Stimulated activated CD8-positive, alpha-beta memory T cell treated with anti-CD3 and anti-CD28 coated beads, Interleukin-15, amount 100 ng/mL, for 4 hours (primary cell): ENCODE measurements at places on chromosomes 7 and 10.

- DNase-seq, result no peak
Observed at GRCh38 chr10:7340179-7340874, 70.5 kb downstream of the SFMBT2 start.

- no peak for DNase-seq
Observed at GRCh38 chr10:65993451-65993850, 932.4 kb upstream of the LRRTM3 start.

DNA sequence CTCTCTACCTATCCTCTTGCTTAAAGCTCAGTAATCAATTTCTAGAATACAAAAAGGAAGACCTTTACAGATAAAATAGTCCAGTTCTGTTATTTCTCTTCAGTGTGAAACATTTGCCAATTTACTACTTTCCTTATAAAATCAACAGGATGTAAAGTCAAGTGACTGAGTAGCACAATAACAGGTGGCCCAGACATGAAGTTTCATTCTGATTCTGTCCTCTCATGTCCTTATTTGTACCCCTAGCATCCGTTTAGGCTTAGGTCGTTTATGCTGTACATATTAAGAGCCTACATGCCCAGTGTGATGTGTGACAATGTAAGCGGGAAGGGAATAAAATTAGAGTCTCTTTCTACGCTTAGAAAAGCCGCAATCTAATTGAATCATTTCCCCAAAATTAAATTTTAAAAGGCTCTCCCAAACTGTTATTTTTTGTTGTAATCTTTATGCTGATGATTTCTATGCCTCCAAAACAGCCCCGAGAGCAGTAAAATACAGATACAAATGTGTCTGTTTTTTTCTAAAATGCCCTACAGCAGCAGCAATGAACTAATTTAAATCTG, 29.1 kb downstream of the EPC1 start:
- DNase-seq, result no peak

DNA sequence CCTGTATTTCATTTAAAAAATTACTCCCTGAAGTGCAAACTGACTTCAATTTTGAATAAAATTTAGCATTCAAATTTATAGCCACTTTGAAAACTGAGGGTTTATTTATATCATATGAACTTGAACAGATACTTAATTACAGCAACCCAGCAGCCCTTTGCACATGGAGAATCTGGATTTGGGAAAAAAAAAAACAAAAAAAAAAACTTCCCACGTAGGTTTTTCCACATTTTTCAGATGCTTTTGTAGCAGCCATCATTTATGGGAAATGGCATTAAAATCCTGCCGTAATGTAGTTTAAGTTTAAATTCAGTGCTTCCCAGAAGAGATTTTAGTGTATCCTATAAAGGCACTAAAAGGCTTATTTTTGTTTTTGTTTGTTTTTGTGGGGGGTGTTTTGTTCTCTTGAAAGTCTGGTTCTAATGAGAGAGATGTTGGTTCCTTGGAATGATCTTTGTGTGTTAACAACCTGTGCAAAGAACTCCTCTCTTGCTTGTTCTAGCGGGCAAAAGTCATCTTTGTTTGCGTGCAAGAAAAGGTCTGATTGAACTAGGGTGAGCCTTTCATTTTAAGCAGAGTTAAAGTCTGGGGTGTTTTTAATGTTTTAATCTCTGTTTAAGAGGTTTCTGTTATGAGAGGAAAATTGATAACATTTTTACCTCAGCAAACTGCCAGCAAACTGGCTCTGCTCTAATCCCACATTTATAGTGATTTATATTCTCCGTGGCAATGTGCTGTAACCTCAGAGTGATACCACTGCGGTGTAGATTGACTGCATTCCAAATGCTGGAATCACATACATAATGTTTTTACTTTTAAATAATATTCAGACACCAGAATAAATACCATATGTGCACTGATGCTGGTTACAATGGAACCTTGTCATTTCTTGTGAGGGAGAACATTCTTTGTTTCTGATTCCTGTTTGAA, 105.5 kb downstream of the WNT2 start:
- DNase-seq, result no peak

GRCh38 chr7:115122388-115122787, 200.5 kb downstream of the MDFIC start:
- DNase-seq, result no peak

GRCh38 chr7:22842383-22842941, 19.8 kb upstream of the TOMM7 start:
- no peak for DNase-seq

DNA sequence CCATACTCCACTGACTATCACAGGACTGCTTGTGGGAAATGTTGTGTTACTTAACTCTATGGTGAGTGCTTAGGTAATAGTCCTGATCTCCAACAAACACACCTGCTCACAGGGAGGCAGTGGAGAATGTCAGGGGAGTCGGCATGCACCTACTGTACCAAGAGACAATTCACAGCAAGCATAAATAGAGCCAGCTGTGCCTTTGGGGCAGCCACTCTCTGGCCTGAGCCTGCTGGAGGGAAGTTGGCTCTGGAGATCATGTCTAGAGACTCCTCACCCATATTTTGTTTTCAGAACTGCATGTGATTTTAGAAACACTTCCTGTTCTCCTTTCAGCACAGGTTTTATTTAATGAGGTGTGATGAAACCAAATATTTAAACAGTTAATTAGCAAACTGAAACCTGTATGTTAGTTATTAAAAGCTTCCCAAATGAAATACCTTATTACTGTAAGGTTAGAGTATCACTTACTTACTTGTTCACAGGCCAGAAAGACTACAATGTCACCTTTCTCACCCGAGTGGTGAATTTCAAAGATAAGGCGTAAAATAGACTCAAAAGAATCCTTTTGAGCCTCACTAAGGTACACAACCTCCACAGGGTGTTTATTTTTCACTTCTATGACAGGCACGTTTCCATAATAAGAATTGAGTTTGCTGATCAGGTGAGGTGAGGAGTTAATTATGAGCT, 21.8 kb downstream of the DHX32 start:
- no peak for DNase-seq

DNA sequence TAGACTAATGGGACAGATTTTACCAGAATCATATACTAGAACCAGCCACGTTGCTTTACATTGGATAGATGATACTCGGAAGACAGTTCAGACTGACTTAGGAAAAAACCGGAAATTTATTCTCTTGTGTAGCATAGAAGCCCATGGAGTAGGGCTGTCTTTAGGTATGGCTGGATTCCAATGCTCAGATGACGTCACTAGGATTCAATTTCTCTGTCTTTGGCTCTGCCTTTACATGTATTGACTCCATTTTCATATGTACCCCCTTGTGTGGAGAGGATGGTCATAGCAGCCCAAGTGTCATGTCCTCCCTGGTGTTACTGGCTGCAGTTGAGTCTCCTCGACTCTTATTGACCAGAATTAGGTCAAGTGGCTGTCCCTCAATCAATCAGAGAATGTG, 39.2 kb upstream of the SMNDC1 start:
- DNase-seq, result no peak

DNA sequence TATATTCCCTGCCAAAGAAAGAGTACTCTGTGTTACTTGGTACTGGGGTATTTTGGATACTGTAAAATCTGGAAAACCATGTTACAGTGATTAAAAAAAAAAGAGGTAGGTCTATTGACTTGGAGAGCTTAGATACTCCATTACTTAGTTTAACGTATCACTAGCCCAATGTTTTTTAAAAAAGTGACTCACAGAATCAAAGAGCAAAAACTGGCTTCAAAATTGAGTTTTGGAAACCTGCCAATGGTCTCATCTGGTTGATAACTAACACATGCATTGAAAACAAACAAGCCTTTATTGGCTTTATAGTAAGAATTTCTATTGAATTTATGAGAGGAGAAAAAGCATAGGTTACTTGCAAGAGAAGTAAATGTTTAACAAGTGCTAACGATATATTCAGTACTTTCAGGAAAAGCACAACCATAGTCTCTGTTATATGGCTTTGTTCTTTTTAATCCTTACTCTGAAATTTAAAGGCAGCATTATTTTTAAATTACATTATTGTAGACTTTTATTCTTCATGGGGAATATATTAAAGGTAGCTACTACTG, 563.3 kb upstream of the SORCS1 start:
- no peak for DNase-seq

DNA sequence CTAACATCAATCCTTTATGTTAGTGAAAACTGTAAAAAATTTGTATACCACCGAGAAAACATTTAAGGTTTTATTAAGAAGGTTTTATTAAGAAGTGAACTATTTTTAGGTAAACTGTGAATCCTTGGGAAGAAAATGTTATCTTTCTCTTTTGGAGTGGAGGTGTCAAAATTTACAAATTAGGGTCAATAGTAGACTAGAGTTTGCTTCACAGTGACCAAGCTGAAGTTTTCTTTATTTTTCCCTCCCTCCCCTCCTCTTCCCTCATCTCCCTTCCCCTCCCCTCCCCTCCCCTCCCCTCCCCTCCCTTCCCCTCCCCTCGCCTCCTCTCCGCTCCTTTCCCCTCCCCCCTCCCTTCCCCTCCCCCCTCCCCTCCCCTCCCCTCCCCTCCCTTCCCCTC, 168.8 kb downstream of the CNTNAP2 start:
- DNase-seq, result no peak

GRCh38 chr7:44368455-44368854, 43.1 kb upstream of the CAMK2B start:
- no peak for DNase-seq

DNA sequence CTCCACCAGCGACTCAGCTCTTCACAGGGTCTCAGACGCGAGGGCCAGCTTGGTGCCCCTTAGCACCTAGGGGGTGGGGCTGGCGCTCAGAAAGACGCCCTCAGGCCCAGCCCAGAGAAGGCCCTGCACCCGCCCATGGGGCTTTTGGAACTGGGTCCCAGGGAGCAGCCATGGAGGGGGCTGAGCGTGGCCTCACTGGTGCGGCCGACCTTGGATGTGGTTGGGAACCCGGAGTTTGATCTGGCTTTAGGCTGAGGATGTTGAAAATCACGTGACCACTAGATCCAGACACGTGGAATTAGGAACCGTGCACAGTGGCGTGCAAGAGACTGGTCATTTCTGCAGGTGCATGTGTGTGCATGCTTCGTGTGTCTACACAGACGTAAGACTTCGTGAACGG, 185.4 kb downstream of the DNAJB6 start:
- DNase-seq, result no peak

DNA sequence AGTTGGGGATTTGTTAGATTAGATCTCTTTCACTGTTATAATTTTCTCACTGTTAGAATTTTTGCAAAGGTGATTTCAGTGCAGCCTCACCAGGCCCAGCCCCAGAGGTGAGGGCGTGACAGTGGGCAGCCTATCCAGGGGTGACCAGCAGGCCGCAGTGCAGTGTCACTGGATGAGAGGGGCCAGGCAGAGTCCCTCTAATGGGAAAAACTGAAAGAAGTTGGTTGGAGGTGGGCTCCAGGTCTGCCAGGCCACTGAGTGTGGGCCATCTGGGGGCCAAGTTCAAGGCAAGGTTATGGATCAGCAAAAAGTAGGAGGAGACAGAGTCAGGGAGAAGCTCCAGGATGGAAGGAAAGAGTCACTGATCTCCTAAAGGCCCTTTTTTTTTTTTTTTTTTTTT, 90.5 kb upstream of the SDK1 start:
- DNase-seq, result no peak

DNA sequence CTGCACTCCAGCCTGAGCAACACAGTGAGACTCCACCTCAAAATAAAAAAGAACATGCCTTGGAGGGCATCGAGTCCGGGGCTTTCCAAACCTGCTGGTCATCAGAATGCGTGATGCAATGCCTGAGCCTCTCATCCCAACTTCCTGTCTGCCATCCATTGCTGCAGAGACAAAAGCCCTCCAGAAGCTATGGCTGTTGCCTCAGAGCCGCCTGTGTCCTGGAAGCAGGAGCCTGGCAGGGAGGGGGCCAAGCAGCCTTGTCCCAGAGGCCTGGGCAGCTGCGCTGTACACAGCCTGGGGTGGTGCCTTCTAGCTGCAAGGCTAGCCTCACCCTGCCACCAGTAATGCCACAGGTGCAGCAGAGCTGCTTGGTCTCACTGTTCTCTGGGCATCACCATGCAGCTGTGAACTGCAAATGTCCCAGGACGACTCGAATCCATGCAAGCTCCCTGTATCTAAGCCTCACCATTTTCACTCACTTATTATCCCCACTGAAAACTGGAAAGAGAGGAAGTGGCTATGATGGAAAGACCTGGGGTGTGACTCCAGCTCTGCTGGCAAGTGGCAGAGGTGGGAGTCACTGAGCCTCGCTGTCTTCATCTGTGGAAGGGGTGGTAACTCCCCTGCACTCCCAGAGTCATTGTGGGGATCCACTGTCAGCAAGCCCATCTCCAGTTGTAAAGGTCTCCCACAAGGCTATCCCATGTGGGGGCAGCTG, 7.0 kb downstream of the ALOX5 start:
- DNase-seq, result no peak

GRCh38 chr7:143027032-143027431, at the start of gene OR9A2:
OR9A2 (minus strand) TSS chr7:143027132; CDS start chr7:143027132, 0 bp downstream.
- DNase-seq, result no peak

DNA sequence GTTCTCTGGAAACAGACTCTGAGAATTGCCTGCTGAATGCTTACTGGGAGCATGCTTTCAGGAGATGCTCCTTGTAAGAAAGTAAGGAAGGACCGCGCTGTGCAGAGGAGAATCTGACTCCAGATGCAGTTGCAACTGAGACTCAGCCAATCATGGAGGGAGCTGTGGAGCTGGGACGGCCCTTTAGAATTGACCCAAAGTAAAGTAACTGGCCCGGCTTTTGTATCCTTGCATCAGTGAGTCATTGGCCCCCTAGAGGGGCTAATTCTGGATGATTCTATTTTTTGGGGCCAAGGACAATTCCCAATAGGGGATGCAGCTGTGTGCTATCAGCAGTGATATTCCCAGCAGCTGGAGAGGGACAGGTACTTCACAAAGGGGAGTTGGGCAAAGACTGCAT, 170.4 kb downstream of the PTEN start:
- DNase-seq, result no peak

GRCh38 chr10:76001461-76001860, 570.0 kb downstream of the LRMDA start:
- DNase-seq, result no peak

DNA sequence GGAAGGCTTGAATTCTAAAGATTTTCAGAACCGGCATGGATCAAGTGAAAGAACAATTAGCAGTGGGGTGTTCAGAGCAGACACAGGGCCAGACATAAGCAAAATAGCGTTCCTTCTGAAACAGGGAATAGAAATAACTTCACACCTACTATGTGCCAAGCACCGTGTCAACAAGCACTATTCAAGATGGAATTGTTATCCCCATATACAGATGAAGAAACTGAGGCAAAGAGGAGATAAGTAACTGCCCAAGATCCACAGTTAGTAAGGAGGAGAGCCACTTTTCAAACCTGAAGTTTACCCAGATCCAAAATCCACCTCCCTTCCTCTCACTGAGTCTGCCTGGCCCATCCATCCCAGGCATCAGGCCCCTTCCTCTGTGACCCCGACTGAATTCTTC, 73.6 kb upstream of the PIK3CG start:
- no peak for DNase-seq

DNA sequence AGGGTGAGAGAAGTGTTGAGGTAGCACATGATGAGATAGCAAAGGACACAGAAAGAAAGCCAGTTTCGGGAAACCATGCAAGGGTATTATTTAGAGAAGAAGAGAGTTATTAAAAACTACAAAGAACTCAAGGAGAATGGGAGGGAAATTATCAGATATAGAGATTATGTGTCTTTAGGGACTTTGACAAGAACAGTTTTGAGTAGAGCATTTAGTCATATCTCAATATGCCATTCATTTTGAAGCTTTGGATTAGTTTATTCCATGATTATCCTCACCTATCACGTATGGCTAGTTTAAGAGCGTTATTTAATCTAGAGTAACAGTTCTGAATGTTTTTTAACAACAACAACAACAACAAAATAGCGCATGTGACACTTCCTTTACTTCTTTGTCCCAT, 409.4 kb downstream of the EXOC4 start:
- no peak for DNase-seq

GRCh38 chr10:88892222-88892967, 12.3 kb downstream of the STAMBPL1 start:
- DNase-seq, result no peak
